ENCODE measurements at places on chromosomes 4 and X.

- DNase-seq, result no peak
Measured at GRCh38 chr4:158903079-158903456, 134.2 kb downstream of the FNIP2 start.

DNA sequence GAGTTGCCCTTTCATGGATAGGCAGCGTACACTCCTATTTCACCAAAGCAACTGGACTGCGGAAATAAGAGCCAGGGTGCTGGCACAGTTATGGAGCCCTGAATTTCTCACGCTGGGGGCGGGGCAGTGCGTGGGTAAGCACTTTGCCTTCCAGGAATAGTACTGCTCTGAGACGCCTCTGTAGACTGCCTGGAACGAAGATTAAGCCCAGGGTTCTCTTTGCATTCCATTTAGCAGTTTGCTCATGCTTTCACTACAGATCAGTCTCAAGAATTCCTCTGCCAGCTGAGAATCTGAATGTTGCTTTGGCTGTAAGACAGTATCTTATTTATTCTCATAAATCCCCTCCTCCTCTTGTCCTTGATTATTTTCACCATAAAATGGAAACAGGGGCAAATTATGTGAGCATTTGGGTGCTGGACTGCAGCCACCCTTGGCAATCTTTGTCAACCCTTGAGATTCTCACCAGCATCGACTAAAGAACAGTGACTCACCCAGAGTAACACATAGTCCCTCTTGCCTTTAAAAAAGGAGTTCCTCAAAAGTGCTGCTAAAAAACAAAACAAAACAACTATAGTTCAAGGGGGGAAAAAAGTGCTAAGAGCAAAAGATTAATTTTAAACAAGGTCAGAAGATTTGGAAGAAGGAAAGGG is 88.9 kb upstream of the CITED1 start:
- DNase-seq, result no peak

DNA sequence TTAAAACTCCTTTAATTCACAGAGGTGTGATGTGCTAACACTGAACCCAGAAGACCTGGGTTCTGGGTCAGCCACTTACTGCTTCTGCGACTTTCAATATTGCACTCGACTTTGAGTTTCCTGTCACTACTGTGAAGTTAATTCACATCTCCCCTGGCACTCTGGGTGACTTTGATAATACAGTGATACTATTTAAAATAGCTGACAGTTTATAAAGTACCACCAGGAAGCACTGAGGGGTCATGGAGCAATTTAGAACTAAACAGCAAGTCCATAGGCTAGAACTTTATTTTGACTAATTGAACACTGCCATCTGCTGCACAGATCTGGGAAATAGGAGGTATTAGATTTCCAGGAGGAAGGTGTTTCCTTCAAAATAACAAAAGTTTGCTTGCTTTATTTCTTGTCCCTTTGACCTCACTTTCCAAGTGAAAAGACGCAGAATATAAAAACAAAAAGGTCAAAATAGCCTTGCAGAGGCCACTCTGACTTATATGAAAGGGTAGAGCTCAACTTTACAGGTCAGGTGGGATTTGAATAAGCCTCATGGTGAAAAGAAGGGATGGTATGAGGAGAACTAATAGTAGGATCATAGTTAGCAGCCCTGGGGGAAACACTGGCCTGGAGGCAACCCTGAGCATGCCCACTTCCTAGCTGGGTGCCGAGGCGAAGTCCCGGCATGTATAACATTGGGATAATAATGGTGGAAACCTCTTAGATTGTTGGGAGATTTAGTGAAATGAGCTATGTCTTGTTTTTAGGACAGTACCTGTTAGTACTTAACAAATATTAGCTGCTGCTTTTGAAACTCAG is 53.4 kb downstream of the ZNF518B start:
- DNase-seq, result no peak

GRCh38 chr4:54877006-54877405 is 219.2 kb downstream of the KIT start:
- no peak for DNase-seq

- no peak for DNase-seq
Measured at GRCh38 chr4:38781854-38782261, 932 bp downstream of the TLR10 start.

DNA sequence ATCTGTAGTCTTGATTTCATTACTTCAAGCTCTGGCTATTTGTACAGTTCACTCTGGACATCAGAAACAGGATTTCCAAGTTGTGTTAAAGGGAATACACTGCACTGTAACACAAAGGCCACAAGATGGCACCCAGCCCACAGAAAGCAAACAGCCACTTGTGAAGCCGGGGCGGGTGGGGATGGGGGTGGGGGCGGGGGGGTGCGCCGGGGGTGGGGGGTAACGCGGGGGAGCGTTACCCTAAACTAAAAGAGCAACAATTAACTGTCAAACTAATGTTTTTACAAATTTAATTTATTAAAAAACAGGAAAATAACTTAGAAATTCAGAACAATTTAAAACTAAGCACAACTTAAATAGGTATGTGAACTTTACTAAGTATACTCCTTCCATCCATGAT is 27.3 kb downstream of the PRDX4 start:
- peak; percentile 18 for DNase-seq
